ENCODE measurements at places on chromosomes 11 and 22. TPM values are rescaled to one million over a fixed set of nuclear protein-coding genes. Genes with fewer than 3 reads are reported as not detected.

Gene PGR
- total RNA-seq, result not detected

Gene CTSC
- total RNA-seq, result 153 TPM

Gene MMP12
- total RNA-seq, result not detected

Gene MPEG1
- not detected for total RNA-seq

Gene TSKU
- 3.5 TPM for total RNA-seq

Gene KIAA1671
- total RNA-seq, result 13.6 TPM

Gene DUSP8
- 0.91 TPM for total RNA-seq

Gene PDGFD
- not detected for total RNA-seq

Gene PGA5
- total RNA-seq, result not detected

Gene BTBD18
- not detected for total RNA-seq

Gene OR10A2
- not detected for total RNA-seq

Gene GDPD4
- not detected for total RNA-seq

Gene FXYD2
- total RNA-seq, result 0.63 TPM

Gene MDK
- 10.9 TPM for total RNA-seq

Gene C11orf97
- not detected for total RNA-seq

Gene TSGA10IP
- total RNA-seq, result not detected

Gene ARHGAP8
- total RNA-seq, result 0.48 TPM

Gene FAM111B
- total RNA-seq, result 58.9 TPM

Gene FDXACB1
- total RNA-seq, result 3.8 TPM

Gene ACR
- not detected for total RNA-seq

Gene RBFOX2
- total RNA-seq, result 0.53 TPM

Gene CNIH2
- total RNA-seq, result 2.6 TPM

Gene CARNS1
- total RNA-seq, result 1.1 TPM

Gene NXPE4
- total RNA-seq, result not detected

Gene SOX10
- total RNA-seq, result not detected

Gene BTG4
- not detected for total RNA-seq

Gene ELFN2
- total RNA-seq, result 0.28 TPM

Gene ADAMTS15
- not detected for total RNA-seq

Gene EWSR1
- 307 TPM for total RNA-seq

Gene APOL6
- 74.0 TPM for total RNA-seq

Gene IFTAP
- total RNA-seq, result 1.0 TPM

Gene TEX54
- total RNA-seq, result not detected

Gene UBQLNL
- total RNA-seq, result not detected

Gene MB
- not detected for total RNA-seq

Gene KRTAP5-11
- total RNA-seq, result not detected

Gene TMEM121B
- total RNA-seq, result 0.23 TPM

Gene PLAAT4
- 136 TPM for total RNA-seq

Gene TMEM135
- total RNA-seq, result 45.3 TPM

Gene BMAL1
- 29.4 TPM for total RNA-seq

Gene ADM
- 3.0 TPM for total RNA-seq

Gene TCN1
- not detected for total RNA-seq

Gene ARHGAP42
- total RNA-seq, result 0.12 TPM

Gene OR5A1
- not detected for total RNA-seq

Gene ACCSL
- total RNA-seq, result not detected

Gene MED19
- 13.4 TPM for total RNA-seq

Gene OVCH2
- total RNA-seq, result not detected

Gene OR52B2
- not detected for total RNA-seq

Gene OR51B2
- total RNA-seq, result not detected

Gene GALR3
- total RNA-seq, result not detected
